Mammary epithelial cell (primary cell): ENCODE measurements at places on chromosomes 3 and 15. TPM values are rescaled to one million over a fixed set of nuclear protein-coding genes. Genes with fewer than 3 reads are reported as not detected.

The SYNPR gene
- total RNA-seq = not detected

The OR5AC2 gene
- not detected in 2 replicates for total RNA-seq

- DNase-seq = no peak
Measured at GRCh38 chr15:71627604-71628003, 182.8 kb upstream of the NR2E3 start.

GRCh38 chr3:30204126-30204525 lies 402.3 kb upstream of the TGFBR2 start:
- DNase-seq = no peak
